ENCODE measurements at places on chromosomes 2 and 18.

DNA sequence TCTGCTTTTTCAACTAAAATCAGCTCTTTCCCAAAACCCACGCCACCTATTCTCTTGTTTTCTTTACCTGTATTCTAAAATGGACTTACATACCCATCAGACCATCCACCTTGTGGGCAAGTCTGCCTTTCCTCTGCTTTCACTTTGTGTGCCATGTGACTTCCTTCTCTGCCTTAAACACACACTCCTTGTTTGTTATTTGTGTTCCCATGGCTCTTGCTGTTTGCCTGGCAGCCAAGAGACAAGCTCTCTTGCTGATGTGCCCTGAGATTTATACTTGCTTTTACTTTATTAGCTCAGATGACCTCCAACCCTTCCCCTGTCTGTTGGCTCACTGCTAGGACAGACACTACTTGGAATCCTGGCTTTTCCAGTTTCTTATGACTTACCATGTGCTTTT, 309.7 kb upstream of the LRRTM4 start:
- no peak overlapping the region for H3K27ac ChIP-seq
- no peaks in the 10 kb centered on the region for H3K4me1 ChIP-seq
- H3K27me3 ChIP-seq, result no peaks in the 10 kb centered on the region
- DNase-seq, result no peak

DNA sequence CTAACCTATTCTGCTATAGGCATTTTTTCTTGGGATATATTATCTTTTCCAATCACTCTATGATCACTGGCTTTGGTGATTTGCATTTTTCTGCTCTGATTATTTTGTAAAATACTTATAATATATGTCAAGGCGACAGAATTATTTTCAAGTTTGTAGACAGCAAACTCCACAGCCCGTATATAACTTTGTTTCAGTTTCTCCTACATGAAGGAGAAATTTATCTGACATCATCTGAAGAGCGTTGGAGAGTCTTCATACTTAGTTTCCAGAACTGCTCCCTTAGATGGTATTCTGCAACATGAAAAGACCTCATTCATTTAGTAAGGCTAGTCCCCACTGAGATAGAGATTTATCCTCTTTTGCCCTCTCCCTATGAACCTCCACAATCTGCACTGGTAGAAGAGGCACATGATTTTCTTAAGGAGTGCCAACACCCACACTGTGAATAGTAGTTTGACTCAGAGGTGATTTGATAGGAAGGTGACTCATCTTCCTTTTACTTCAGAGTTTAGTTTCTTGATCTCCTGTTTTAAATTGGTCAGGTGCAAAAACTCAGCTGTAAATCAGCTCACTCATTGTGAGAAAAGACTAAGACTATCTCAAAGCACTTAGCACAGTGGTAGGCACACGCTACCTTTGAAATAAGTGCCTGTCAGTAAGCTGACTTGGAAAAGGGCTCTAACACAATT, 1848.6 kb upstream of the CELF4 start:
- H3K27ac ChIP-seq, result no peak overlapping the region
- H3K36me3 ChIP-seq, result no peaks in the 10 kb centered on the region
- no peak overlapping the region for H3K4me3 ChIP-seq
- H3K4me1 ChIP-seq, result no peaks in the 10 kb centered on the region
- H3K27me3 ChIP-seq, result no peaks in the 10 kb centered on the region

DNA sequence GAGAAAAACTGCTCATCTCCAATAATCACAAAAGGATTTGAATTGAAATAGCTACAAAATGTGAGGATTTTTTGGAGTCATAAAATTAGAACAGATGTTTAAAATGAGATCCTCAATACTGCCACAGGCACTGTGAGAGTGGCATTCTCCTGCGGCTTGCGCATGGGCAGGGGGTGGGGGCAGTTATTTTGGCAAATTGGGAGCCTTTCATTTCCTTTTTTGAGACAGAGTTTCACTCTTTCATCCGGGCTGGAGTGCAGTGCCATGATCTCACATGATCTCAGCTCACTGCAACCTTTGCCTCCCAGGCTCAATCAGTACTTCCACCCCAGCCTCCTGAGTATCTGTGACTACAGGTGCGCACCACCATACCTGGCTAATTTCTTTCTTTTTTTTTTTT, 42.4 kb downstream of the POMC start:
- H3K27me3 ChIP-seq, result peaks cover 18% of the 10 kb centered on the region
- no peaks in the 10 kb centered on the region for H3K36me3 ChIP-seq
- no peak overlapping the region for H3K4me3 ChIP-seq
- DNase-seq, result no peak
- H3K27ac ChIP-seq, result no peak overlapping the region

GRCh38 chr18:58364876-58365528, 263.9 kb downstream of the ALPK2 start:
- H3K27ac ChIP-seq, result no peak overlapping the region
- H3K36me3 ChIP-seq, result no peaks in the 10 kb centered on the region
- H3K4me3 ChIP-seq, result no peak overlapping the region
- peaks cover 2% of the 10 kb centered on the region for H3K27me3 ChIP-seq

GRCh38 chr2:60526623-60527022, 26.8 kb downstream of the BCL11A start:
- no peaks in the 10 kb centered on the region for H3K36me3 ChIP-seq
- no peak overlapping the region for H3K4me3 ChIP-seq
- no peak overlapping the region for H3K27ac ChIP-seq
- H3K4me1 ChIP-seq, result peaks cover 10% of the 10 kb centered on the region

DNA sequence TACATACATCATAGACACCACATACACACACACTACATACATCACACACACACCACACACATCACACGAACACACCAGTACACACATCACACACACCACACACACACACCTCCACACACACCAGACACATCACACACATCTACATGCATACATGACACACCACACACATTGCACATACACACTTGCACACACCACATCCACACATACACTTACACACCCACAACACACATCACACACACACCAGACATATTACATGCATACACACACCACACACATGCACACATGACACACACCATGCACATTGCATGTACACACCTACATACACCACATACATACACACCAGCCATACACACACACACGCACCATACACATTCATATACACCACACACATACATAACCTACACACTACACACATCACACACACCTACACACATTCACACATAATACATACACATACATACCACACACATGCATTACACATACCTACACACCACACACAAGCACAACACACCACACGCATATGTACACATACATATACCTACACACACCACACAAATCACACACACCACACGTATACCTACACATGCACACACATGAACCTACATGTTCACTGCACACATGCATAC, 156.5 kb downstream of the NDUFA10 start:
- no peak for DNase-seq
- no peaks in the 10 kb centered on the region for H3K4me1 ChIP-seq
- no peak overlapping the region for H3K4me3 ChIP-seq
- H3K36me3 ChIP-seq, result no peaks in the 10 kb centered on the region

- H3K27me3 ChIP-seq, result no peaks in the 10 kb centered on the region
- no peaks in the 10 kb centered on the region for H3K36me3 ChIP-seq
- H3K4me1 ChIP-seq, result peaks cover 3% of the 10 kb centered on the region
Observed at GRCh38 chr18:5073026-5073944, 123.8 kb downstream of the AKAIN1 start.

DNA sequence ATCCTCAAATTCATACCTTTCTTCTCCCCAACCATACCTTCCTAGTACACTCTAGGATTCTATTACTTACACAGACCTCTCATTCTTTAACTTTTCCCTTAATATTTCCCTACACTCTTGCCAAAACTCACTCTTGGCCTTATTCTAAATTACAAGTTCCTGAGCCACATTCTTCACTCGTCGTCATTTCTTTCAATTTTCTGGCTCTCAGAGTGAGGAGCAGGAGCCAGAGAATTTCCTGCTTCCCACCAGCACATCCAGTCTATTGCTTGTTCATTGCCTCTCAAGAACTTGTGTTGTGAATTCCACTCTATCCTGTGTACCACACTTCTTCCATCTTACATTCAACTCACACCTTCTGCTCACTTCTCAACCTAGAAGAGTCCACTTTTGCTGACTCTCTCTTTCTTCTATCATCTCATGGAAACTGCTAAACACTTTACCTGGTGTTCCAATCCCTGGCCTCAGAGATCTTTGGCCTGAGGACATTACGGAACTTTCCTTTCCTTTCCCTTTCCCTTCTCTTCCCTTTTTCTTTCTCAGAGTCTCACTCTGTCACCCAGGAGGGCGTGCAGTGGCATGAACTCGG, 171.6 kb downstream of the PLCL1 start:
- no peak overlapping the region for H3K27ac ChIP-seq
- H3K27me3 ChIP-seq, result no peaks in the 10 kb centered on the region
- H3K4me1 ChIP-seq, result no peaks in the 10 kb centered on the region

DNA sequence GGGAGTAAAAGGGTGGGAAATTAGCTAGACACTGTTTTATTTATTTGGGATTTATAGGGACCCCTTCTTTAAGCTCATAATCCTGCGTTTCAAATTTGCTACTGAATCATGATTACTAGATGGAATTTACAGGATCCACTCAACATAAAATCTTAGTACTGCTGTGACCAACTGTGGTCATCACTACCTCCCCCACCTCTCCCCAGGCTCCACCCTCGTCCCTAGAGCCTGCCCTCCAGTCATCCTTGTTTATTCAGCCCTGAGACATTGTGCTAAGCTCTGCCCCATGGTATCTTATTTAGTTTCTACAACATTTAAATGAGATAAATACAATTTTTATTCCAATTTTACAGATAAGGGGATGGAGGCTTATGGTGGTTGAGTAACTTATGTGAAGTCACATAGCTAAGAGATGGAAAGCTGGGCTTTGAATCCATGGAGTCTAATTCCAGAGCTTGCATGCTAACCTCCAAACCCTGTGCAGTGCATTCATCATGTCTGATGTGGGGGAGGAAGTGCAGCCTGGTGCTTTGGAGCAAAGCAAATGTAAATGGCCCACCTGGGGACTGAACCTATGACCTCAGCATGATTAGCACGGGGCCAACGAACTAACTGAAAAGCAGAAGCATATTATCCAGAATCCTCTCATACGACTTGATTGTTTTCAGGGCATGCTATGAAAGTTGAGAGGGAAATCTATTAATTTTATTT, 502.4 kb downstream of the TMEM182 start:
- H3K4me3 ChIP-seq, result no peak overlapping the region
- no peak for DNase-seq
- no peak overlapping the region for H3K27ac ChIP-seq

DNA sequence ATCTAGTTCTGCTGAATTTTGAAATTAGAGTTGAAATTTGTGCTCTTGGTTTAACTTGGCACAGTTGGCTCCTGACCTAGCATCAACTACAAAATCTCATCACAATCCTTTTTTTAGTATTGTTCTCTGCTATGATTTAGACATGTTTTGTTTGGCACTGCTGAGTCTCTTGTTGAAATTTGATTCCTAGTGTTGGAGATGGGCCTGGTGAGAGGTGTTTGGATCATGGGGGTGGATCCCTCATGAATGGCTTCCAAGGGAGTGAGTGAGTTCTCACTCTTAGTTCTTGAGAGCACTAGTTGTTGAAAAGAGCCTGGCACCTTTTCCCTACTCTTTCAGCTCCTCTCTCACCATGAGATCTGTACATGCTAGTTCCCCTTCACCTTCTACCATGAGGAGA, 605.6 kb upstream of the SLC39A10 start:
- no peak overlapping the region for H3K27ac ChIP-seq
- no peaks in the 10 kb centered on the region for H3K27me3 ChIP-seq
- no peak overlapping the region for H3K4me3 ChIP-seq
- no peaks in the 10 kb centered on the region for H3K36me3 ChIP-seq
- DNase-seq, result no peak
- peaks cover 2% of the 10 kb centered on the region for H3K4me1 ChIP-seq

DNA sequence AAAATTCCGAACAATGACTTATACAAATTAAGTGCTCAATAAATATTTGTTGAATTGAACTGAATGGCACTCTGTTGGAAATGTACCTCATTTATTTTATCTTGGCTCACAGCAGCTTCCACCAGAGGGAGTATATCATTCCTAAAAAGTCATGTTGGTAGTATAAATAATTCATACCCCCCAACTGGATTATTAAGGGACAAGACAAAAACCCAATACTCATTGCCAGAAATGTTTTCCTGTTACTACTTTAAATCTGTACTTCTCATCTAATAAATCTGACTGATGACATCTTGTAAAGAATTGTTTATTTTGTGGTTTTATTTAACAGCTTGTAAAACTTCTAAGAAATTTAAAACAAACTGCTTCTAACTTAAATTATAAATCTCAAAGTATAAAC, 163.9 kb downstream of the CDH2 start:
- DNase-seq, result no peak
- no peaks in the 10 kb centered on the region for H3K27me3 ChIP-seq
- H3K27ac ChIP-seq, result no peak overlapping the region
- H3K4me1 ChIP-seq, result no peaks in the 10 kb centered on the region

- H3K36me3 ChIP-seq, result no peaks in the 10 kb centered on the region
- H3K27ac ChIP-seq, result no peak overlapping the region
- H3K4me3 ChIP-seq, result no peak overlapping the region
Observed at GRCh38 chr2:241492174-241492565, 16.2 kb downstream of the STK25 start.

DNA sequence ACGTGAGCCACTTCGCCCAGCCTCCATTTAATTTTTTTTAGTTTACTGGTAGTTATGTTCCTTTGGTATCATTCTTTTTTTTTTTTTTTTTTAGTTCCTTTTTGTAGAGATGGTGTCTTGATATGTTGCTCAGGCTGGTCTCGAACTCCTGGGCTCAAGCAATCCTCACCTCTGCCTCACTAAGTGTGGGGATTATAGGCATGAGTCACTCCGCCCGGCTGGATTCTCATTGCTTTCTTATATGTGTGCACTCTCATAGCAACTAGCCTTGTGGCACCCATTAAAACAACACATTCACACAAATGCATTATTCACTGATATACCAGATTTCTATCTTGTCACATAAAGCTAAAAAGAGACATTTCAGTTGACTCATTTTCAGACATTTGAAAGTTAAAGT, 4.2 kb downstream of the TTC27 start:
- no peak for DNase-seq
- no peak overlapping the region for H3K4me3 ChIP-seq
- H3K27me3 ChIP-seq, result no peaks in the 10 kb centered on the region
- H3K4me1 ChIP-seq, result peaks cover 17% of the 10 kb centered on the region
- no peak overlapping the region for H3K27ac ChIP-seq

GRCh38 chr2:188089901-188090300, 201.8 kb upstream of the GULP1 start:
- no peaks in the 10 kb centered on the region for H3K4me1 ChIP-seq
- H3K27me3 ChIP-seq, result peaks cover 3% of the 10 kb centered on the region
- DNase-seq, result no peak
- no peak overlapping the region for H3K27ac ChIP-seq
- H3K36me3 ChIP-seq, result no peaks in the 10 kb centered on the region
